ENCODE measurements at places on chromosomes 4 and X.

DNA sequence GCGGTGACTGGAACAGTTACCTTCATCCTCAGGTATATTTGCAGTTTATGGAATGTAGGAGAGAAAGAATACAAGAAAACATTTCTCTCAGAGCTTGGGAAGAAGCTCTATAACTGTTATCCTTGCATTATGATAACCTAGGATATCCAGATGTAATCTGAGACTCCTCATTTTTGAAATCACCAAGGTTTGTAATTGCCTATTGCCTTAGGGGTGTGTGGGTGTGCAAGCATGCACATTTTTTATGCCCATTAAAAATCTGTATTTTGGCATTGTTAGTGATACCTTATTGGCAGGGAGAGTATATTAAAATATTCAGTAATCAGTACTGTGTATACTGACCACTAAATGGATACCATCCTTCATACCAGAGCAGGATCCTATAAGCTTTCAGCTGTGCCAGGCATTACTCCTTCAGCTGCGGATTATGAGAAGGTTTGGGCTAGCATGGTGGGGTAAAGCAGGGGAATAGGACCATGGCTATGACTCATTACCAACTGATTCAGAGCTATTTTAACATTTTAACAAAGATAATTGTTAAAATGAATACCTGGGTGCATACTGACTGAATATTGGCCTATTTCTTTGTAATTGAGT lies 8.3 kb downstream of the SEC24B start:
- DNase-seq = no peak

GRCh38 chr4:2630556-2631273 lies 94.3 kb downstream of the FAM193A start:
- no peak for DNase-seq

DNA sequence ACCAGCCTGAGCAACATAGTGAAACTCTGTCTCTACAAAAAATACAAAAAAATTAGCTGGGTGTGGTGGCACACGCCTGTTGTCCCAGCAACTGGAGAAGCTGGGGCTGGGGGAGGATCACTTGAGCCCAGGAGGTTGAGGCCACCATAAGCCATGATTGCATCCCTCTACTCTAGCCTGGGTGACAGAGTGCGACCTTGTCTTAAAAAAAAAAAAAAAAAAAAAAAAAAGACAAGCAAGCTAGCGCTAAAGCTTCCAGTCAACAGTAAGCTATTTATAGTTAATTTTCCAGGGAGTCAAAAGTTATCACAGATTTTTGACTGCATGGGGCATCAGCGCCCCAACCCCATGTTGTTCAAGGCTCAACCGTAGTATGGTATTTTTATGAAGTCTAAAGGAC lies 273.4 kb downstream of the RAPGEF2 start:
- DNase-seq = no peak

- no peak for DNase-seq
These were observed 82.8 kb downstream of the MAGEB10 start for GRCh38 chrX:27890611-27891010.

GRCh38 chr4:182338746-182339145 lies 95.5 kb downstream of the TENM3 start:
- no peak for DNase-seq

DNA sequence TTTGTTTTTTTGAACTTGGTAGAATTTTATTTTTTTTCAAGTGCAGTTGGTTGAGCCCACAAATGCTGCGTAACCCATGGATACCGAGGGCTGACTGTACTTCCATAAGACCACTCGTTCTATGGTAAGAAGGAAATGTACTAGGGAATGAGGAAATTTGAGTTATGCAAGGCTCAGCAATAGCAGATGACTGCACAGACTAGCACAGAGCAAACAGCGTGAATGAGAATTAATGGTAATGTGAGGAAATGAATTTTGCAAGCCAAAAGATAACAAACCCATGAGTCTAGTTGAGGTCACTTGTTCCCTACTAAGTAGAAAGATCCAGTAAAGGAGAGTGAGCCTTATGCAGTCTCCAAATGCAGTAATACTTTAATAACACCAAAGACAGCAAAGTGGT lies 17.4 kb downstream of the GSPT2 start:
- peak; percentile 1 for DNase-seq

DNA sequence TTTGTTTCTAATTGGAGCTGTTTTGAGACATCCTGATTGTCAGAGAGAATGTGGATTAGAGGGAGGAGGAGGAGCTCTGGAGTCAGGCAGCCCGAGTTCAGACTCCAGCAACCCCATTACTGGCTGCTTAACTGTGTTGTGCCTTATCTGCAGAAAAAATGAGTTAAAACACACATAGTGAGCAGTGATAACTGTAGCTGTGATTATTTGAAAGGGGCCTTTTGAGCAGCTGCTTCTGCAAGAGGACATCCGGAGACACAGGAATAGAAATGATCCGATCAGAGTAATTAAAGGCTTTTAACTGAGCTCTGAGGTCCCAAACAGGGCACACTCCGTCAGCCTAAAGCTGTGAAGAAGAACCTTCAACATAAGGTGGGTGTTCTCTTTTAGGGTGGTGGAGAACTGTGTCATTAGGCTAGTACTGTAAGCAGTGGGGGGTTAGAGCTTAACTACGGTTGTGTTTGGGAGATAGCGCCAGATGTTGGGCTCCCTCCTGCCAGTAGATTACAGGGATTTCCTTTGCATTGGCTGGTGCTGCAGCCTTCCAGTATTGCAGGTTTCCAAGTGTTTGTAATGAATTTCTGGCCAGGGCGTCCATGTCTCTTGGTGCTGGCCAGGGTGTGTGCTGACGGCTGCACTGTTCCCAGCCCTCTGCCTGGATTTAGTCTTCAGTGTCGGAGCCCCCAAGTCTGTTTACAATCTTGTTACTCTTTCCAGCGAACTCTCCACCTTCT lies 24.3 kb downstream of the ADD1 start:
- DNase-seq = no peak

GRCh38 chrX:2928583-2929434 lies at the start of gene ARSD:
ARSD (minus strand) TSS chrX:2929339; CDS start chrX:2929275, 64 bp downstream.
- DNase-seq = peak; percentile 88

DNA sequence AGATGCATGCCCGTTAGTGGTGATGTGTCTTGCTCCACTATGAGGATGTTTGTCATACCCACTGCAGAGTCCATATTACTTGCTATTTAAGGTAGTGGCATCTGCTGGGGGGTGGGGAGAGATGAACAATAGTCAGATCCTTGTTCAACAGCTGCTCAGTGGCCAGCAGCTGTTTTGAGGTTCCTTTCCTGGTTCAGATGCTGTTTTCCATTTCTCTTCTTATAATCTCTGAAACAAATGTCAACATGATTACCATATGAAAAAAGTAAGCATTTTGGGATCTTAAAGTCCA lies 1567.9 kb upstream of the TENM3 start:
- no peak for DNase-seq

DNA sequence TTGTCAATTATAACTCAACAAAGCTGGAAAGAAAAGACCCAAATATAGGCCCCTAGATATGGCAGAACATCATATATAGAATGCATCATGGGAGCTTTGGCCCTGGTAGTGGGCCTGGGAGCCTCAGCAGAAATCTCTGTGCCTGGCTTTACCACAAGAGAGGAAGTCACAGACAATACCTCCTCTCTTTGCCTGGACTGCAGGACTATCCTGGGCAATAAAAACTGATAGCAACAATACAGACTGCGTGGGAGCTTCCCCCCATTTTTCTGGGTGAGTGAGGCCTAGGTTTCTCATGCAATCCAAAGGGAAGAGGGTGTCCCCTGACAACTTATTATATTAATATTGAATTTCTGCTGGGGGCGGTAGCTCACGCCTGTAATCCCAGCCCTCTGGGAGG lies 64.0 kb upstream of the NFKB1 start:
- DNase-seq = no peak

GRCh38 chr4:24675721-24676389 lies 91.5 kb upstream of the DHX15 start:
- peak; percentile 73 for DNase-seq

All from inflammatory macrophage treated with lipopolysaccharide for 1 hour (primary cell).